ENCODE measurements at places on chromosomes 5 and 9. TPM values are rescaled to one million over a fixed set of nuclear protein-coding genes. Genes with fewer than 3 reads are reported as not detected.
A peak's percentile ranks its signal among the peaks of the same experiment; 100 is the strongest.

- peak; percentile 38 for DNase-seq
- no peaks in the 10 kb centered on the region for H3K4me1 ChIP-seq
- H3K27ac ChIP-seq: no peak overlapping the region
- H3K36me3 ChIP-seq: peaks cover 12% of the 10 kb centered on the region
- no peaks in the 10 kb centered on the region for H3K27me3 ChIP-seq
These were observed 9.7 kb downstream of the ORM2 start for GRCh38 chr9:114339130-114339908.

DNA sequence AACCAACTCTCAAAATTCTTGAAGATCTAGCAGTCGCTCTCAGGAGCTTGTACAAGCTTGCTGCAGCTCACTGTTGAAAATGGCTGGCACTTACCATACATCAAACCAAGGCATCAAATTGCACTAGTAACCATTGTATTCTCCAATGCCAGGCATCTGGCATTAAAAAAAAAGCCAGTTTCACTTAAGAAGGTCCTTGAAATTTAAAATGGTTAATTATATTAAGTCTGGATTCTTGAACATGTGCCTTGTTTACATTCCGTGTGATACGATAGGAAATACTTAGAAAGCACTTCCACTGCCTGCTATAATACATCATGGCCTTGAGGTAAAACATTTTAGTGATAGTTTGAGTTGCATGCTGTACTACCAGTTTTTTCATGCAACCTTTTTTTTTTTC is 300.7 kb downstream of the KDM4C start:
- H3K27me3 ChIP-seq: no peaks in the 10 kb centered on the region
- no peak overlapping the region for H3K4me3 ChIP-seq
- H3K27ac ChIP-seq: no peak overlapping the region
- no peak for DNase-seq
- no peaks in the 10 kb centered on the region for H3K36me3 ChIP-seq

Gene CHMP5
- 11.6 TPM for polyA plus RNA-seq

Gene RETREG1
- polyA plus RNA-seq: 0.62 TPM

Gene FOXD4L4
- 0.03 TPM for polyA plus RNA-seq

Measured in H1 (cell line).